ENCODE measurements at places on chromosomes 6 and 20.

GRCh38 chr6:3318226-3318625 lies 59.5 kb downstream of the PSMG4 start:
- no peak for DNase-seq

- no peak for DNase-seq
These were observed 41.8 kb downstream of the RBM38 start for GRCh38 chr20:57432862-57433491.

- no peak for DNase-seq
These were observed 327.2 kb downstream of the CDKAL1 start for GRCh38 chr6:20861481-20861880.

DNA sequence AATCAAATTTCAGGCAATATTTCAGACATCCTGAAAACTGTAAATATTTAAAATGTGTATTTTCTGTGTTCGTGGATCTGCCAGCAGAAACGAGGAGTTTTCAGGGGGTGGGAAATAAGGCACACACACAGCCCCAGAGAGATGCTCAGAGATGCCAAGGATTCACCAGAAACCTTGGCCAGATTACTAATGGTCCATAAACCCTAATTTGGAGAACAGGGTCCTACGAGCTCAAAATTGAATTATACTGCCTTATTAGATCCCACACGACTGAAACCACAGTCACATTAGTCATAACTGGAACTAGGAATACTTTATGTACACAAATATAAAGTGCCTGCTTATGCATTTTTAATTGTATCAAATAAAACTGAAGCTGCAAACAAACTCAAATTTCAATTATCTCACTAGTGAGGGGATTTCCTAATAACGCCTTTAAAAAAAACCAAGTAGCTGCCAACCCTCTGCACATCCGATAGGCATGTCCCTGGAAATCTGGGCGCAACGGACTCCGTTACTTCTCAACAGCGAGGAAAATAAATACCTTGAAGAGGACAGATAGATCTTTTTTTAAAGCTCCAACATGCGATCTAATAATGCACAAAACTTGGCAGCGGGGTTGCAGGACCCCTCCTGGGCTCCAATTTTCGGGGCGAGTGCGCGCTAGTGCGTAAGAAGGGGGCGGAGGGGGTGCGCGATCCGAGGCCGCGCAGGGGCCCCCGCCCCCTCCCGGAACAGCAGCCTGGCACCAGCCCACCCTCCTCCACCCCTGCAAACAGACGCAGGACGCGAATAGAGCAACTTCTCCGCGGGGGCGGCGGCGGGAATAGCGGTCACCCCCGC lies 897 bp downstream of the CHD6 start:
- DNase-seq: peak; percentile 49

DNA sequence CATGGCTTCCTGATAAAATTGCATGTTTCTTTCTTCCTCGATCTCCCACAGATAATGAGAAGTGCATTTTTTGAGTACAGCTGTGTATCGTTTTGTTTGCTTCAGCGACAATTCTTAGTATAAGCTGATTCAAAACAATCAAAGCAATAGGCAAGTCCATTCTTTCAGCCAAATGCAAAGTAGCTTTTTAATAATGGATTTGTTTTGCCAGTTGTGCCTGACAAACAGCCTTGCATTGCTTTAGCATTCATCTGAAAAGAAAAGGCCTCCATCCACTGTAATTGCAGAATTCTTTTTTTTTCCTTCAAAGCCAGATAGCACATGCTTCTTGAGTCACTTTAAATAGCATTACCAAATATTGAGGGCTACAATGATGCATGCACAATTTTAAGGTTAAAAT lies 32.0 kb downstream of the TTLL2 start:
- DNase-seq: no peak

- no peak for DNase-seq
These were observed 133.5 kb downstream of the CDK19 start for GRCh38 chr6:110681543-110682459.

GRCh38 chr20:6595704-6596103 lies 171.8 kb upstream of the BMP2 start:
- peak; percentile 13 for DNase-seq

GRCh38 chr6:151493804-151494234 lies at the start of gene CCDC170:
CCDC170 (plus strand) TSS chr6:151494017; CDS start chr6:151494129, 112 bp downstream.
- peak; percentile 84 for DNase-seq

- DNase-seq: no peak
These were observed 3.0 kb downstream of the CDH4 start for GRCh38 chr20:61254881-61255626.

DNA sequence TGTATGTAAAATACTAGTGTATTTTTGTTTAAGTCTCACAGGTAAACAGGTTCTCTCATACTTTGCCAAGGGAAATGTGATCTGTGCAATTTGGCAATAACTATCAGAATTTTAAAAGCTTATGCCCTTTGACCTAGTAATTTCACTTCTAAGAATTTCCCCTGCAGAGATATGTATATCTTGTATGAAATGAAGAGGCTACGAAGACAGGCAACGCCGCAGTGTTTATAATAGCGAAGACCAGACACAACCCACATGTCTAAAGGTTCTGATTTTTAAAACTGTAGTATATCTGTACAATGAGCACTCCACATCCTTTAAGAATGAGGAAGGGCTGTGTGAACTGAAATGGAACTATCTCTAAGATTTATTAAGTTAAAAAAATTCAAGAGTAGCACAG lies 7.5 kb downstream of the TRAF3IP2 start:
- no peak for DNase-seq

DNA sequence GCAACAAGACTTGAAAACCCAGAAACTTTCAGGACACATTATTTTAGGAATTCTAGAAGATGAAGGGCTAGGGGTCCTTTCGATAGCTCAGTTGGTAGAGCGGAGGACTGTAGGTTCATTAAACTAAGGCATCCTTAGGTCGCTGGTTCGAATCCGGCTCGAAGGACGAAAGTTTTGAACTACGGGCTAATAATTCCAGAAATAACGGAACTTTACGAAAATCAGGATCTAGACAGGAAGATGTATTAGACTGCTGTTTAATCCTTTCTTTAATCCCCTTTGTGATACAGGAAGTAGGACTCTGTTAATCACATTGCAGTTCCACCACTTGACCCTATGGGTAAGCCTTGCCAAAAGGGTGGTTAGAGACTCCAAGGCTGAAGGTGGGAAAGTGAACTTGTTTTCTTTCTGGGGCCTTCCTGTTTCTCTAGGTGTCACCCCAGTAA lies 21.2 kb upstream of the ABT1 start:
- DNase-seq: no peak

DNA sequence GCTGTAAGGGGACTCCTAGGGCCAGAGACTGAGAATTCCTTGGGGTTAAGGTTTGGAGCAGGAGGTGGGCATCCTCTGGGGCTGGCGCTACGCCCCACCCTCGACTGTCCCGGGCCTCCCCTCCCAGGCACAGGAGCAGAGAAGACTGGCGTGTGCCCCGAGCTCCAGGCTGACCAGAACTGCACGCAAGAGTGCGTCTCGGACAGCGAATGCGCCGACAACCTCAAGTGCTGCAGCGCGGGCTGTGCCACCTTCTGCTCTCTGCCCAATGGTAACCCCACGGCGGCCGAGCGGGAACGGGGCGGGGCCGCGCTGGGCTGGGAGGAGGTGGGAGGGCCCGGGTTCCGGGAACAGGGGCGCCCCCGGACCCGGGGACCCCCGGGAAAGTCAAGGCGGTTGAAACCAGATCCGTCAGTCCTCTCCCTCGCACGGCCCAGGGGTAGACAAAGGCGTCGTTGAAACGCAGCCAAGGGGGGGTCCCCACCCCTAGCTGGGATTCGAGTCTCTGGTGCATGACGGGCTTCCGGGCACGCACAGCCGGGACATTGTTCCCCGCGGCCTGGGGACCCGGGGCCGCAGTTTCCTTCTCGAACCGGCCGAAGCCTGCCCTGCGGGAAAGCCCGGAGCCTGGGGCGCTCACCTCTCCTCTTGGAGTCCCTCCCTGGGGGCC lies 844 bp downstream of the WFDC2 start:
- DNase-seq: peak; percentile 93

GRCh38 chr6:89146718-89147700 lies 1.2 kb downstream of the PM20D2 start:
- no peak for DNase-seq

DNA sequence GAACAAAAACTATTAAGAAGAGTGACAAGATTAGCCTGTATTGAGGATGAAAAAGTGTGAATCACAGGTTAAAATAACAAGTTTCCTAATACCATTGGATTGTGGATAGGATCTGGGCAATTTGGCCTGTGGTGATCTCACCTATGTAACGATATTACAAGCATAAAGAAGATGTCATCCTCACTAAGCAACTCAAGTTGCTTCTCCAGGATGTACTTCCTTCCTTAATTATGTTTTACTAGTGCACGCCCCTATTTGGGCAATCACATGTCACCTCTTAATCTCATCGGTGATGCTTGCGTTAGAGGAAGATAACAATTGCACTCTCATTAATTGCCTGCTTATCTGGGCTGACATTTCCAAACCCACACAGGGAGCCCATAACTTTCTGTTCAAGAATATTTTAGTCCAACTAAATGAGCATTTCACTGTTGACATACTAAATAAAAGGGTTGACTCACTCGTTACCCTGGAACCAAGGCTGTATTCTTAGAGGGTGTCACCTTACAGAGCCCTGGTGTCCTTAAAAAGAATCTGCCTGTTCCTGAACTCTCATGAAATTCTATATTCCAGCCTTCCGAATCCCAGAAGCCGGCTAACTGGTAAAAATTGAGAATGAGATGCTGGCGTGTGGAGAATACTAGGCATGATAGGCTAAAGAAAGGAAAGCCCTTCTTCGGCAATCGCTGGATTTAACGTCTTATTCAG lies 88.2 kb upstream of the ATXN1 start:
- DNase-seq: peak; percentile 79

DNA sequence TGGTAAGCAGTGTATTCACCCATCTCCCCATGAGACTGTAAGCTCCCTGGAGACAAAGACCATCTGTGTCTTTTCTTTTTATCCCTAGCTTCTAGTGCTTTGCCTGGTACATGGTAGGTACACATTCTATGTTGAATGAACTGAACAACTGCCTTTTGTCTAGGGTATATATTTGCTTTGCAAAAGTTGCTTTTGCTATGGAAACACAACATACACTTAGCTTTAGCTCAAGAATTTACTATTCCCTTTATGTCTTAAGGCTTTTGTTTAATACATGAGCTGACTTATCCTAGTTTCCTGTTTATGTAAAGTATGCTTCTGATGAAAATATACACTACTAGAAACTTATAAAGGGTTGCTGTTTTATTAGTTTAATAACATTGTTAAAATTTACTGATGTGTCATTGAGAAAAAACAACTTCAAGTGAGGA lies 198.2 kb downstream of the PRL start:
- peak; percentile 74 for DNase-seq

DNA sequence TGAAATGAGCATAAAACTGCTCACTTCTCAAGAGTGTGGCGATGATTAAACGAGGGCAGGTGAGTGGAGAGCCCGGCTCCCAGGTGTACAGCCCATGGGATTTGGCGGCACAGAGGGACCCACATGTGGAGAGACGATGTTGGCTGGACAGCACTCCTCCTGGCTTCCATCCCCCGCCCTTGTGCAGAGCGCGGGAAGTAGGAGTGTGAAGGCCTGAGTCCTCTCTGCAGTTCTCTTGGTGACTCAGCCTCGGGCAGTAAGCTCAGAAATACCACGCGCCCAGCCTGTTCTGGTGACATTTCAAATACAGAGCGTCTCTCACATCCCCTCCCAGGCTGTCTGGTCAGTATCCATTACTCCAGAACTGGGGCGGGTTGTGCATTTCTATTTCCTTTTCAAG lies 94.2 kb upstream of the SRSF6 start:
- no peak for DNase-seq

DNA sequence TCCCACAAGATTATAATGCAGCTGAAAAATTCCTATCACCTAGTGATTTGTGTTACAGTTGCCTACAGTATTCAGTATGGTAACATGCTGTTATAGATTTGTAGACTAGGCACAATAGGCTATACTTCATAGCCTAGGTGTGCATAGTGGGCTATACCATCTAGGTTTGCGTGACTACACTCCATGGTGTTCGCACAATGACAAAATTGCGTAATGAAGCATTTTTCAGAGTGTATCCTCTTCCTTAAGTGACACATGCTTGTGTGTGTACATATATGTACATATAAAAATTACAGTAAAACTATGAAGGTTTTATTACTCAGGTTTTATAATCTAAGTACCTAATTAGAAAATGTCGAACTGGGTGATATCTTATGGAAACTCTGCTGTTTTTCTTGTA lies 133.0 kb downstream of the FARS2 start:
- DNase-seq: no peak

DNA sequence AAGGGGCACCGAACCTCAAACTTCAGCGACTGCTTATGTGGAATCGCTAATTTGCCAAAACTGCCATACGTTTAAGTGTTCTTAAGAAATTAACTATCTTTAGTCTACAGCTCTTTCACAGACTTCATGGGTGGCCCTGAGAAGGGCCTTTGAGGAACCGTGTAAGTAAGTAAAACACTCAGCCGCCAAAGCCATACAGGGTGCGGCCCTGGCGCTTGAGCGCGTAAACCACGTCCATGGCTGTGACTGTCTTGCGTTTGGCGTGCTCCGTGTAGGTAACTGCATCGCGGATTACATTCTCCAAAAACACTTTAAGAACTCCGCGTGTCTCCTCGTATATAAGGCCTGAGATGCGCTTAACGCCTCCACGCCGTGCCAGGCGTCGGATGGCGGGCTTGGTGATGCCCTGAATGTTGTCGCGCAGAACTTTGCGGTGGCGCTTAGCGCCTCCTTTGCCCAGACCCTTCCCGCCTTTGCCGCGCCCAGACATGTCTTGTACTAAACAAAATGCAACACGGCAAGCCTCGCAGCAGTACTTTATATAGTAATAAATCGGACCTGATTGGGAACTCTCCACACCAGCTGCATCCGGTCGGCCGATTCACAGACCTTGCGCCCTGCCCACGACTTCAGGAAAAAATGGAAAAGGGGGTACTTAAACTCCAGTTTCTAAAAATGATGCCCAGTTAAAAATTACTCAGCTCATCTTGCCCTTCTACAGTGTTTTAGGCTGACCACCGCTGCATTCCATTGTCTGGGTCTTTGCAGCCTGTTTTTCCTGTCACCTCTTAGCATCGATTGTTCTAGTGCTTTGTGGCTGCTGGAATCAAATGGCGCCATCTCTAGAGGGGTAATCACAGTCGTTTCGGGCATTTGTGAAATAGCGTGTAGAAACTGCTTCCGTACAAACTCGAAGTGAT lies 38.9 kb downstream of the OR2B2 start:
- DNase-seq: peak; percentile 96

GRCh38 chr6:12298017-12298978 lies 8.1 kb downstream of the EDN1 start:
- DNase-seq: no peak

GRCh38 chr20:6575912-6576401 lies 191.5 kb upstream of the BMP2 start:
- DNase-seq: no peak

- DNase-seq: no peak
These were observed 1058.6 kb upstream of the CITED2 start for GRCh38 chr6:140433072-140433471.

GRCh38 chr20:59701236-59701635 lies 96.9 kb downstream of the PHACTR3 start:
- DNase-seq: no peak
